ENCODE measurements at places on chromosomes 16 and 17. TPM values are rescaled to one million over a fixed set of nuclear protein-coding genes. Genes with fewer than 3 reads are reported as not detected.

Gene MT1G
- total RNA-seq, result 117 TPM

Gene NKIRAS2
- 43.8 TPM for total RNA-seq

DNA sequence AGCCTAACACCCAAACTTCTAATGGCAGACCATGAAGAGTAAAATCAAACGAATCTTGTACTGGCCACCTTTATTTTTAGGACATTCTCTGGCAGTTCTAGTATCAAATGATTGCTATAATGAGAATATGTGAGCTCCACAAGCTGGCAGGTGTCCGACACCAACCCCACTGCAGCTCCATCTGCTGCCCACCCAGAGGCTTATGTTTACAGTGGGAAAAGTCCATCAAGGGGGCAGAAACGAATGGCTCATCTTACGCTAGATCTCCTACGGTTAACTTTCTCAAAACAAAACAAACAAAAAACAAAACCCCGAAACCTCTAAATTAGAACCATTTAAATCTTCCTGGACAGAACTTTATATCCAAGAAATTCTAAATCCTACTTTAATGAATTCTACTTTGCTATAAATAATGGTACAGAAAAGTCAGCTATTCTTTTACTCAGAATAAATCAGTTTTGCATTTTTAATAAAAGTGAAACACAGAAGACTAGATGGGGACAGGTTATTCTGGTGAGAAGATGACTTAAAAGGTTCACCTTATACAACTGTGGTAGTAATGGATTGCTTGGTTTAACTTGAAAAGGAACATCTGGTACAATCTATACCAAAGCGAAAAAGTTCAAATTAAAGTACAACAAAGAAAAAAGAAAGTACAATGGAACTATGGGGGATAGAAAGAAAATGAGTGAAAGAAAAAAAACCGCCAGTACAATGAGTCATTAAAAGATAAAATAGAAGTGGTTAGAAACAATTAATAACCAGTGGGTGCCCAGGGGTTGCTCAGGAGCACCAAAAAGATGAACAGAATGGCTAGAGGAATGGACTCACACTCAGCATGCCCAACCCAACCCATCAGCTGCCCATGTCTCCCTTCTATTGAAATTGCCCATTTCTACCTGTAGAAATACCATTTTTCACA, 40.2 kb downstream of the GRB2 start:
- DNase-seq, result no peak
- H3K4me3 ChIP-seq, result no peak overlapping the region
- peaks cover 32% of the 10 kb centered on the region for H3K4me1 ChIP-seq
- no peaks in the 10 kb centered on the region for H3K36me3 ChIP-seq

GRCh38 chr17:80737106-80738019, 192.7 kb downstream of the RPTOR start:
- no peak for DNase-seq
- no peaks in the 10 kb centered on the region for H3K27me3 ChIP-seq
- no peaks in the 10 kb centered on the region for H3K4me1 ChIP-seq
- no peak overlapping the region for H3K4me3 ChIP-seq
- no peak overlapping the region for H3K27ac ChIP-seq

Measured in suprapubic skin (tissue), 4 donors.